Jurkat, Clone E6-1 (cell line): ENCODE measurements at places on chromosomes 16 and 17.

DNA sequence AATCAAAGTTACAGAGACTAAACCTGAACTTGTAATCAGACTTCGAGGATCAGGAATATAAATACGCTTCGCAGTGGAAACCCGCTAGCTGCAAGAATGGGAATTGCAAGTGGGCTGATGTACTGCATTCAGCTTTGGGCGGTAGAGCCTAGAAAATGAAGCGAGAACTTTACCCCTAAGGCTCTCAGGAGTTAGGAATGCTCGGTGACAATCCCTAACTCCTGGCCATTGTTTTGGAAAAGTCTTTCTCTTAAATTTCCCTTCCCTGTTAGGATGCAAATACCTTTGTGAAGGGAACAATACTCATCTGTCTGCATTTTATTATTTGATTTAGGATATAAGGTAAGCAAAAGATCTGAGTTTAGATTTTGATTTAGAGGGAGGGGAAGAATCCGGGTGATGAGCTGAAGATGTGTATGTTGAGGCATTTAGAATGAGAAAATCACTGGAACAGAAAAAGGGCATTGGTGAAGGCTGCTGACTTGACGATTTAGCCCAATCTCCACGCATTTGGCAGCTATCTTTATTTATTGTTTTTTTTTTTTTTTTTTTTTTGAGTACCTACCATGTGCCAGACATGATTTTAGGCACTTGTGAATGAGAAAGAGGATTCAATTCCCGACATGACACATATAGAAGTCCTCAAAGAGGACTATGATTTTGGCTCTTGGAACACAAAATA is 2.2 kb upstream of the TOX3 start:
- no peak for DNase-seq

DNA sequence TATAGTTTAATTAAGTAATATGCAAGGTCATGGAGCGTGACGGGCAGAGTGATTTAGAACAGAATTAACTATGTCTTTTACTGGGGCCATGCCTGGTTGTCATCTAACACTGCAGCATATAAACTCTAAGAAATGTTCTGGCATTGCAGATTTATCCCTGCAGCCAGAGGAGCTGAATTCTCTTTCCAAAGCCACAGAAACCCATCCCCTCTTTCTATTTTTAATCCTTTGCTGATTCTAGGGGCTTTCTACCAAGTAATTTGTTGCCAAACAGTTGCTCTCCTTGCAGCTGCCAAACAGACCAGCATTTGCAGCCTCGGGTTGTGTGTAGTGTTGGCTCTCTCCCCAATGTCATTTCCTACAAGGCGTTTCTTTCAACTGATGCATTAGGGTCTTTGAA is 243.2 kb upstream of the MON1B start:
- DNase-seq = no peak

GRCh38 chr16:57810197-57811031 is 8.1 kb upstream of the KIFC3 start:
- DNase-seq = peak; percentile 91

- DNase-seq = no peak
These were observed 59.5 kb downstream of the RBBP6 start for GRCh38 chr16:24598777-24599437.

DNA sequence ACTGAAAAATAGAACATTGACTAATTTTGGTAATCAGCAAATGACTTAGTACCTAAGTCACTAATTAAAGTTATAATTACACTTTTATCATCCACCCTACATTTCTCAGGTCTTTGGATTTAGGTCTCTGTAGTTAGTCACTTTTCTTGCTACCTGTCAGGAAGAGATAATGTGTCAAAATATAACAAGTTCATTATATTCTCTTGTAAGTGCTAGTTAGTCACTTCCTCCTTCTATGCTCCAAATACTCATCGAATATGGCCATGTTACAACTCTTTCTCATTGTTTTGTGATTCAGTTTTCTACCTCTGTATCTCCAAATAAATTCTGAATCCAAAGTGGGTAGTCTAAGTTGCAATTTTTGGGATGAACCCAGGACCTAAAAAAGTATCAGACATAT is 163.5 kb upstream of the KIF2B start:
- no peak for DNase-seq

DNA sequence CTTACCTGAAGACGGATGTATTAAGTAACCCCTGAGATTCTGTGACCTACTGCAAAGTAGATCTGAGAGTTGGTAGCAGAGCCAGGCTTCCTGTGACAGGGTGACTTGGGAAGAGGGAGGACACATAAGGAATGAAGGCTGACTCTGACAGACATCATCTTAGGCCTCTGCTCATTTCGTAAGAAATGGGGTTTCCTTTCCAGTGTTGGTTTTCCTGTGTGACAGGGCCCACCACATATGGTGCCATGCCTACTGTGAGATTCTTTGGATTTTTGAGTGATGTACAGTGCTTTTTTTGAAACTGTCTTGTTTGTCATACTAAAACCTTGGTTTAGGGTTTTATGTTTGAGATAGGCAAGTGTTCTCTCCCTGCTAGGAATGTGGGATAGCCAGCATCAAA is 12.7 kb downstream of the LIG3 start:
- no peak for DNase-seq

DNA sequence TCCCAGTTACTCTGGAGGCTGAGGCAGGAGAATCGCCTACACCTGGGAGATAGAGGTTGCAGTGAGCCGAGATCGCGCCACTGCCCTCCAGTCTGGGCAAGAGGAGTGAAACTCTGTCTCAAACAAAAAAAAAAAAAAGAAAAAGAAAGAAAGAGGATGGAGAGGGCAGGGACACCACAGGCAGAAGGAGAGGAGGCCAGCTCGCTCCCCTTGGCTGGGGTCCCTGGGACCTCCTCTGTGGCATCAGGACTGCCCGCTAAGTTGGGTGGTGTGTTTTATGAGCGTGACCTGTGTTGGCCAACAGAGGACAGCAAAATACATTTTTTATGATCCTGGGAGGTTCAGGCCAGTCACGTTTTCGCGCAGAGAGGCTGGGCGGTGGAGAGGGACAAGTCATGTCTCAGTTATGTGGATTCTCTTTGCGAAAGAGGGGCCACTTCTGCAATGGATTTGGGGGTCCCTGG is 229.6 kb downstream of the MRTFB start:
- no peak for DNase-seq

DNA sequence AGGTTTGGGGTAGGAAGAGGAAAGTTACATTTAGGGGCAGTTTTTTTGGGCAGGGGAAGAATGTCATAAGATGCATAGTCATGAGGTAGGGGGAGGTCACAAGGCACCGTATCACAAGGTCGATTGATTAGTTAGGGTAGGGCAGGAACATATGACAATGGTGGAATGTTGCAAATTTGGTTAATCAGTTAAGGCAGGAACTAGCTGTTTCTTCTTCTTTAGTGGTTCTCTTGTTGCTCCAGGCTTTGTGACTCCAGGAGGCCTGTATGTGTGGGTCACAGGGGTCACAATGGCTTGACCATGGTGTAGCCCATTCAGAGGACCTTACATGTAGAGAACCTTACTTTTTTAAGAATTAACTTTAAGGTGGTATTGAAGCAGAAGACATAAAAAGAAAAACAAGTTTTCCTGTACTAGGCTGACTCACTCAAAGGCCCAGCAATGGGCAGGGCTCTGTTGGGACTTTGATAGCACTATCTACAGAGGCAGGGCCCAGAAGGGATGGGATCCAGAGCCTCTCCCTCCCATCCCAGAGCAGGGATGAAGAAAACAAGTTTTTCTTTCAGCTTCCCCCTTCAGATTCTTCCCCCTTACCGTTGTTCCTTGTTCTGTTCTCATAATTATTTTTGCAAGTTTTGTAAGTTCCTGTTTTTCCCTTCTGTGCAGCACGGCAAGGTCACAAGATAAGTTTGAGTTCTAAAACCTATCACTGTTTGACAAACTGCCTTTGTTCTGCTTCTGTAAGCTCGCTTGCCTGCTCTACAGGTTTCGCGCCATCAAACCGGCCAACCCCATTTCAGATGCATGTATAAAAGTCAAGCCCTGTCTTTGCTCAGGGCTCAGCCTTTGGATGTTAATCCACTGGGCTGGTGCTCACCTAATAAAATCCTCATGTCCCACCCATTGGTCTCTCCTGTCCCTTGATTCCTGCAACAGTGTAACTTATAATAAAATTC is 45.8 kb upstream of the ATF7IP2 start:
- DNase-seq = no peak

- no peak for DNase-seq
These were observed at the start of gene RASL10B for GRCh38 chr17:35731239-35731916. TSS of gene RASL10B (plus strand) at chr17:35731639. CDS start at chr17:35735185, 3,546 bp downstream.

- DNase-seq = no peak
These were observed 138.3 kb upstream of the SALL1 start for GRCh38 chr16:51289336-51289735.

- DNase-seq = no peak
These were observed 868.1 kb downstream of the KCNJ2 start for GRCh38 chr17:71037386-71037785.

DNA sequence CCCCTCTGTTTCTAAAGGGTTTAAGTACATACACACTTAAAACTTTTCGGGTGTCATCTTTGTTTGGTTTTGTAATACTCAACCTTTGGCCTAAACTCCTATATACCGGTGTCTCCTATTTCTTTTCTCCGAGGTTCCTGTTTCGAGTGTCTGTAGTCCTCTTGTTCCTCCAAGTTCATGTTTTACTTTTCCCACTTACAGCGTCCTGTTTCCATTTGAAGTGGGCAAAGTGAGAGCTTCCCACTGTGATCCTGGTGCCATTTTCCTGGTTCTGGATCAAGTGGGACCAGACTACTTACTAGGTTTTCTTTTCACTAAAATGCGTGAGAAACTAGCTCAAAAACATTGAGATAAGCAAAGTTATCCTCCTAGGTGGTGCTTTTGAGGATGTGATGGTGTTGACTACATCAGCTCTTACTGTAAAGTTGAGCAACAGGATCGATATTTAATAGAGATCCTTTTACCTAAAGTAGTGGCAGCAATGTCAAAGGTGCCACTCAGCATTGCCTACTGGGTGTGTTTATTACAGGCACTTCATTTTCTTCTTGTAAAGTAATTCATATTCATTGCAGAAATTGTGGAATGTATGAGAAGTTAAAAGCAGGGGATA is 1.3 kb downstream of the PSMD3 start:
- no peak for DNase-seq

DNA sequence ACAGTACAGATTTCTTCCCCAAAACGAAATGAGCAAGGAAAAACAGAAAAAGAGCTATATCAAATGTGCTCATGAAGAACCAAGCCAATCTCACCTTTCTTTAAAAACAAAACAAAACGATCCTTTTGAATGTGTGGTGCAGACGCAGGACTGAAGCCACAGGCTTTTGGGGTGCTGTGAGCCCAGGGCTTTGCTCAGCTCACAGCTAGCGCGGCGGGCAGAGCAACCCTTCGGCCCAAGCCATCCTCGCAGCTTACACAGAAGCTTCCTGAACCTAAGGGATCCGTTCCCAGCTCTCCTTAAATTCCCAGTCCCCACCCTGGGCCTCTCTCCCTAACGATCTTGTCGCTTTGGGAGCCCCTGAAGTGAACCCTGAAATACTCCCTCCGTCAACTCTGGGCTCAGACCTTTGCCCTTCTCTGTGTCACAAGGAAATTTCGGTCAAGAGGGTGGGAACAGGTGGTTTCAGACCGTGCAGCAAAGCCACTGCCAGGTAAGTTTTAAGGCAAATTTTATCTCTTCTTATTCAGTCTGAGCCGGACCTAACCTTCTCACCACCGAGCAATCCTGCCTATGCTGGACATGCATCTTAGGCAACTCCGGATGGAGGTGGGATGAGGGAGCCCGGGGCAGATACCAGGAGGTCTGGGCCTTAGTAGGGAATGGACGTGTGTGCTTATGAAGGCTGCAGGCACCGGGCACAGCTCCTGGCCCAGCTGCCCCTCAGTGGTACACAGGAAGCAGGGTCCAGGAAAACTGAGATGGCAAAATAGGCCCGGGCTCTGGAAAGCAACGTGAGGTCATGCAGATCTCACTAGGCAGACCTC is 52.0 kb downstream of the COTL1 start:
- DNase-seq = no peak

GRCh38 chr16:82476786-82477185 is 150.0 kb upstream of the CDH13 start:
- no peak for DNase-seq

- DNase-seq = peak; percentile 49
These were observed 13.4 kb downstream of the CD300E start for GRCh38 chr17:74610108-74610507.

DNA sequence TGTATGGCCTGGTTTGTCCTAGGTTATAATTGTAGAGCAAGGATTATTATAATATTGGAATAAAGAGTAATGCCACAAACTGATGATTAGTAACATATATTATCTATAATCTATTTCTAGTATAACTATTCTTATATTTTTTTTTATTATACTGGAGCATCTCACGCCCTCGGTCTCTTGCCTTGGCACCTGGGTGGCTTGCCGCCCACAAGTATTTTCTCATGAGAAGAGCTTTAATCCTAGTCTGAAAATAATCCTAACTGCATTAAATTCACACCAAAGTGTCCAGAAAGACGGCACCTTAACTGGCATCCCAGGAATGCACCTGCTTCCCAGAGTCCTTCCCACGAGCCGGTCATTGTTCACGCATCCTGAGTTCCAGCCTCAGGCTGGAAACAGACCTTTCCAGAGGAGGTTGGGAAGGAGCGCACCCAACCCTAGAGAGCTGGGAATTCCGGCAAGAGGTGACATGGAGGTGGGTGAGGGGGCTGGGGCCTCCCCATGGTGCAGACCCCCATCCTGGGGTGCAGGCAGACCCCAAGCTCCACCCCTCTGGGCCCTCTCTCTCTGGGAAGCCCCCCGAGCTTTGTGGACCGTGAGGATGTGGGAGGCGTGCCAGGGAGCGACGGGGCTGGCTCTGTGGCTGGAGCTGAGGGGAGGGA is 15.9 kb downstream of the CHMP1A start:
- no peak for DNase-seq

- DNase-seq = no peak
These were observed 8.2 kb downstream of the RHBDF1 start for GRCh38 chr16:63998-64913.

- DNase-seq = no peak
These were observed 2.0 kb downstream of the WSCD1 start for GRCh38 chr17:6072157-6072556.

GRCh38 chr17:4674685-4674998 is 29.3 kb downstream of the PELP1 start:
- no peak for DNase-seq

DNA sequence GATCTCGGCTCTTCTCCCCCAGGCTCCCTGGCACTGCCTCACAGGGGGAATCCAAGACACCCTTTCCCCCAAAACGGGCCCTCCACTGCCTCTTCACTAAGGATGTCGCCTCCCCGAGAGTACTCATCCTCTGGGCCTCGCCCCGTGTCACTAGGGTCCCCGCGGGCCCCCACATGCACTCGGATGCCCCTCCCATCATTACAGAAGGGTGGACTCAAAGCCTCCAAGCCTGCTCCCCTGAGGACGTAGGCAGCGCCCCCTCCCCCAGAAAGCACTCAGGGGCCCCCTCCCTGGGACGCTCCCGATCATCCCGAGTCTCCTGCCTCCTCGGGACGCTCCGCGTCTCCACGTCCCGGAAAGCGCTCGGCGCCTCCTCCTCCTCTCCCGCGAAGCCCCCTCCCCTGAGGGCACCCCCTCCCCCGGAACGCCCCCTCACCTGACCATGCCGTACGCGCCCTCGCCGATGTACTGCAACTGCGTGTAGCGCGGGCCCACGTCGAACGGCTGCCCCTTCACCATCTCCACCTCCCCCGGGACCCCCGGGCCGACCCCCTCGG is 338 bp downstream of the MAPK3 start:
- no peak for DNase-seq

GRCh38 chr17:82065638-82066303 is at the start of gene DUS1L:
TSS of gene DUS1L (minus strand) at chr17:82065804. CDS start at chr17:82065059, 745 bp downstream.
- peak; percentile 41 for DNase-seq

- no peak for DNase-seq
These were observed 1230.3 kb upstream of the GOT2 start for GRCh38 chr16:59964232-59964924.

GRCh38 chr16:29663016-29663806 is at the start of gene SPN:
TSS of gene SPN (plus strand) at chr16:29663247. CDS start at chr16:29663729, 482 bp downstream.
- DNase-seq = peak; percentile 78

- no peak for DNase-seq
These were observed 230.6 kb upstream of the HSBP1 start for GRCh38 chr16:83577078-83577745.
